Mesenteric fat pad (tissue), 1 donor: ENCODE measurements at places on chromosomes 3 and 15. TPM values are rescaled to one million over a fixed set of nuclear protein-coding genes. Genes with fewer than 3 reads are reported as not detected.

The FILIP1L gene
- total RNA-seq: 48.5 TPM

The FETUB gene
- not detected for total RNA-seq

The RBP2 gene
- total RNA-seq: 5.3 TPM

The LRRC31 gene
- total RNA-seq: not detected

- DNase-seq: peak; percentile 79
Measured at GRCh38 chr15:65421360-65422215, 1.2 kb downstream of the IGDCC4 start.

DNA sequence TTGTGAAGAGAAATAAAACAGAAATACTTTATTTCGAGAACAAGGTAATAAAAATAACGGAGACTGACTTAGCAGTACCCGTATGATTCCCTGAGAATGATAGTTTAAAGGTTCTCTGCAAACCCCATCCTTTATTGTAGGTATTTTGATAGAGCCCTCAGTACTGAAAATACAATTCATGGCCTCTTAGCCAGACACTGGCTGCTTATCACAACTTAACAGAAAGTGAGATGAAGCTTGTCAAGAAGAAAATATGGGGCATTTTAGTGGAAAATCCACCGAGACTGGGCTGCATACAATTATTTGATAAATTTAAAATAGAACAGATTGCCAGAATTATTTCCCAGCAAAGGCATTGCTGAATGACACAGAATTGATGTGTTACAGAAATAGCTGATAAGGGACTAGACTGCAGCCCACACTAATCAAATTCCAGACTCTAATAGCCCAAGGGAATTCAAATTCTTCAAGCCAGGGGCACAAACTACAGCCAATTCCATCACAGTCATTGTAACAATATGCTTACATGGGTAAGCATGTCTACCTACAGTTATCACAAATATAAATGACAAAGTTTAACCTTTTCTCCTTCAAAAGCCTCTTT is 521.9 kb downstream of the PLOD2 start:
- DNase-seq: no peak

DNA sequence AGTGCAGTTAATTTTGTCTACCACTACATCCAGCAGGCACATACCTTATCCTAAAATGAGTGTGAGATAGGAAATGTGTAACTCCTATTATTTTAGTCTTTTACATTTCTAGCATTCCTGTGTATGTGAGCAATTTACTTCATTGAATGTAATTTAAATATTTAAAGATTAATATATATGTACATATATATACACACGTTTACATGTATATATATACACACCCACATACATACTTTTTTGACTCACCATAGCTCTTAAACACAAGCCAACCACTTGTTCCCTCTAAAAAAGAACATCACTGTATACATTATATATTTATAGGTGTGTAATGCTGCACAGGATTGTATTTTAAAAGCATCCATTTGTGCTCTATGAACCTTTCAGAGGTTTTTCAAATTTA is 425.6 kb upstream of the NECTIN3 start:
- no peak for DNase-seq

DNA sequence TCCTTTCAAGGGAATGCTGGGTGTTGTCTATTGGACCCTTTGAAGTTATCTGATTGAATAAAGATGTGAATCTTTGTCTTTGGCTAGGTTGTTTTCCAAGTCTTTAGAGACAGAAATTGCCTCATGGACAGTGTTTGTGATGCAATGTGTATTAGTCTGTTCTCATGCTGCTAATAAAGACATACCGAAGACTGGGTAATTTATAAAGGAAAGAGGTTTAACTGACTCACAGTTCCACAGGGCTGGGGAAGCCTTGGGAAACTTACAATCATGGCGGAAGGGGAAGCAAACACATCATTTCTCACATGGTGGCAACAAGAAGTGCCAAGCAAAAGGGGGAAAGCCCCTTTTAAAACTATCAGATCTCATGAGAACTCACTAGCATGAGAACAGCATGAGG is 88.8 kb upstream of the PLXND1 start:
- no peak for DNase-seq

GRCh38 chr3:117798221-117798620 is 1088.6 kb downstream of the TUSC7 start:
- no peak for DNase-seq

DNA sequence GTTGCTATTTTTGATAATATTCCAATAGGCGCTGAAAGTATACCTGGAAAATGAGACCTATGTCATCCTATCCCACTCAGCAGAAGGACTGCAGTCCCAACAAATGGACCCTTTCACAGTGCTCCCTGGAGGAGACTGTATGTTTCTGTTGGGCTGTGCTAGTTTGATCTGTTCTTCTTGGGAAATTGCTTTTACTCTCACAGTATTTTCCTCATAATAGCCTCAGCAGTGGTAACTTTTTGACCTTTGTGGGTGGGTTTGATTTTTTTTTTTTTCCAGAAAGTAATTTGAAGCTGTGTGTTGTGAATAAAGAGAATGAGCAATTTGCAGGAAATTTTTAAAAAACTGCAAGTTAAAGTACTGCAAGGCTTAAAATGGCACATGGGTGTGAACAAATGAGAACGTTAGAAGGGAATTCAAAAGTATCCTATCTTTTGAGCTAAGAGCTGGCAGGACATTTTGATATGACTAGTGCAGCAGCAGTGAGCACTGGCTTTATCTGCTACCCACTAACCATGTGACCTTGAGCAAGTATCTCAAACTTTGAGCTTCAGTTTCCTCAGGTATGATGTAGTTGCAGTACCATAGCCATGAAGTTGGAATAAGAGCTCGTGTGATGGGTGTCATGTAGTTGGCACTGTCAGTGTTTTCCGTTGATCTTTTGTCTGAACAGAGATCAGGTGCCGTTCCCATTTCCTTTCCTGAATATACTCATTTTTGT is 118.4 kb downstream of the ATG7 start:
- no peak for DNase-seq

DNA sequence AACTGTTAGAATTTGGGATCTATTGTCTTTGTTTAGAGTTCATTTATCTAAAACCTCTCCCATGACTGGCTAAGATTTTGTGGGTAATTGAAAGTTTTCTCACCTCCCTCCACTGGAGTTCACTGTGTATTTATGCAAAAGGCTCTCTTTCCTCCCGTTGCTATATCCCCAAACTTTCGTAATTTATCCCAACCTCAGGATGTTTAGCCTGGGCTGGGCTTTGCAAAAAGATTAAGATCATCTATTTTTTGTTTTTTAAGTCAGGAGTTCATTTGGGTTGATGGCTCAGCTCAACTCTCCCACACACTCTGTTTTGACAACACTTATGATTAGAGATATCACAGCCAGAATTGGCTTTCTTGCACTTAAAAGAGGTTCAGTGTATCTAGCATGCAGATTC is 27.0 kb downstream of the SUCNR1 start:
- DNase-seq: no peak

- no peak for DNase-seq
Measured at GRCh38 chr3:49509028-49509561, 39.0 kb downstream of the DAG1 start.

DNA sequence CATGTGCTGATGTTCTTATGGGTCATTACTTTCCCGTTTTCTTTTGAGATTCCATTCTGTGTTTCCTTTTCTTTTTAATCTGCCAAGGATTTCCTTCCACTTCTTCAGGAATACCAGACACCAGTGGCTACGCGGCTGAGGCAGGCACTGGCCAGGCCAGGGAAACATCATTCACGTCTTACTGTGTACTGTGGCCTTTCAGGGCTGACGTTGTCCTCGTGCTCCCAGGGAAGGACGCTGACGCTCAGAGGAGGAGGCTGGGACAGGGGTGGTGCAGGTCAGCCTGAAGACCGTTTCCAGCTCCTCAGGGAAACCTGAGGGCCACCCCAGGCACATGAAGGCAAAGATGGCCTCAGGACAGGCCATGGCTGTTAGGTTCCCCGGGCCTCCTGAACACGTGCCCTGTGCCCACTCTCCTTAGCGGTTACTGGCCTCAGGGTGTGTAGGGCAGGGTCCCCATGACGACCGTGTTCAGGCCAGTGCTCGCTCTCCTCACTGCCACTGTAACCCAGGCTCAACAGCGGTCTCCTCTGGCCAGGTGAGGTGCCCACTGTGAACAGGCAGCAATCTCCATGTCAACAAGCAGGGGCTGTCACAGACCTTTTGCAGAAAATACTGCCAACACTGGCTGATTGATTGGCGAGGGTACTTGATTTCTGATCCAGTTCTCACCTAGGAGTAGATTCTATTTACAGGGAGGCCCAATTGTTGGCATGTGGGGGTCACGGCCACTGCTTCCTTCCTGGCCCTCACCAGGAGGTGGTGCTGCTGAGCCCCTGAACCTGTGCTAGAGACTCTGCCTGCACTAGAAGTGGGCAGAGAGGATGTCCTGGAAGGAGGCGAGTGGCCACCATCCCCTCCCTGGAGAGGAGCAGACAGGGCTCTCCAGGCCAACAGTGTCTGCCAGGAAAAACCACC is 169.5 kb downstream of the ATP10A start:
- DNase-seq: peak; percentile 88

DNA sequence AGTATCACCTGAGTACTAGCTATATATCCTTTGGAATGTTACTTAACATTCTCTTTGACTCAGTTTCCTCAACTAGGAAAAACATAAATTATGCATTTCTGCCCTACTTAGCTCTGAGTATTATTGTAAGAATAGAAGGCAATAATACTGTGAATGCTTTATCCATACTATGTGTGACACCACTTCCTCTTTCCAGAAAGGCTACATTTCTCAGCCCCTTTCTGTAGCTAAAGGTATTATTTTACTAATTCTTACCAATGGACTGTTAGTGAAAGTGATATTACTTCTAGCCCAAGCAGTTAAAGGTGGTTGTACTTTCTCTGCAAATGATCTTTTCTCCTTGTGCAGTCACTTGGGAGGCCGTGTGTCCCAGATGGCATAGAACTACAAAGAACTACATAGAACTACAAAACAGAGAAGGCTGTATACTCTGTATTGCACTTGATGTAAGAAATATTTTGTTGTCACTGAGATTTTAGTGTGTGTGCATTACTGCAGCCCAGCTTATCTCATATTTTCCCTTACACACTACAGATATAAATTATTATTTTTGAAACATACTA is 35.1 kb downstream of the MYH15 start:
- DNase-seq: no peak

GRCh38 chr15:60126200-60126599 is 122.1 kb downstream of the FOXB1 start:
- DNase-seq: no peak

DNA sequence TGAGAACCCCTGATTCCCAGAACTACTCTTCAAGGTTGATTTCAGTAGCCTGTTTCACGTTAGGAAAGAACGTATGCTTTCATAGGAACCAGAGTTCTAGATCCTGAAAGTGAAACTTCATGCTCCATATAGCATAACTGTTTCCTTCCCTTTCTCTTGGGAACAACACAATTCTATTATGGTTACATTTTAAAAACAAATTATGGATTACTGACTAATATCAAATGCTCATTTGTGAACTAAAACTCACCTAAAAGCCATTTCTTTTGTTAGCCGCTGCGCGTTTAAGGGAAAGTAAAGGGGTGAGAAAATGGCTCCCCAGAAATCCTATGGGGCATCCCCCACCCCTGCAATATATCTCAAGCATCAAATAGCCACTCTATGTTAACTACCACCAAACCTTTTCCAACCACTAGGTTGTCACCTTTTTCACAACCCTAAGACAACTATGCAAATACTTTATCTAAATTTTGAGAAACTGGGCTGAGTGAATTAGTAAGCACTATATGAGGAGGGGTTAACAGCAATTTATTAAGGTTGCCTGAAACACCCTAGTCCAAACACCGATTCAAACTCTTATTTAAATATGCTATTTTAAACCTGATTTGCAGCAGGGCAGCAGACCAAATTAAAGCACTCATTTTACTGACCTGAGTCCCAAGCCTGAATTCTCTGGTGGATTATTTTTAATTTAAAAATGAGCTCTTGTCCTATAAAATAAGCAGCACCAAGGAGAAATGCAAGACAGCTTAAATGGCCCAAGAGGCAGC is 2.4 kb downstream of the SIAH2 start:
- no peak for DNase-seq

DNA sequence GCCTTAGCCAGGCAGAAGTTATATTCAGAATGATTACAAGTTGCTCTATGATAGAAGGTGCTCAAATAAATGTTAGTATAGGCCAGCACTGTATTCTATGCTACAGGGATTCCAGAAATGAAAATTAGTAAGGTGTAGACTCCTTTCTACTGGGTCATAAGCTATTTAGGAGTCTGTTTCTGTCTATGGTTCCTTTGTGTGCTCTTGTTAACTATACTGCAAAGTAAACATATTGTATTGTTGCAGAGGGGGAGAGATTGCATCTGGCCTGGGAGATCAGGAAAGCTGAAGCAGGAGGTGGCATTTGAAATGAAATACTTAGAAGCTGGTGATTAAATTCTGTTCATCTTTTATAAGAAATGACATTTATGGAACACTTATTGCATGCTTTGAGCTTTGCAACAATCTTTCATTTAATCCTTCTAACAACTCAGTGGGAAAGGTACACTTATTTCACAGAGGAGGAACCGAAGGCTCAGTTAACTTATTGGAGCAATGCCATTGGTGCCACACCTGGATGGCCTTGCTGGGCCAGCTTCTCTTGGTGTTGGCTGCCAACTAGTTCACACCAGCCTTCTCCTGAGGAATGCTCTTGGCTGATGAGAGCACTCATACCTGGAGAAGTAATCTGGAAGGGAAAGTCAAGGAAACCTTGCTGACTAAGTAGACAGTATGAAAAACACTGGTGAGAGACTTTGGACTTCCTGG is 39.1 kb downstream of the ABHD5 start:
- no peak for DNase-seq

DNA sequence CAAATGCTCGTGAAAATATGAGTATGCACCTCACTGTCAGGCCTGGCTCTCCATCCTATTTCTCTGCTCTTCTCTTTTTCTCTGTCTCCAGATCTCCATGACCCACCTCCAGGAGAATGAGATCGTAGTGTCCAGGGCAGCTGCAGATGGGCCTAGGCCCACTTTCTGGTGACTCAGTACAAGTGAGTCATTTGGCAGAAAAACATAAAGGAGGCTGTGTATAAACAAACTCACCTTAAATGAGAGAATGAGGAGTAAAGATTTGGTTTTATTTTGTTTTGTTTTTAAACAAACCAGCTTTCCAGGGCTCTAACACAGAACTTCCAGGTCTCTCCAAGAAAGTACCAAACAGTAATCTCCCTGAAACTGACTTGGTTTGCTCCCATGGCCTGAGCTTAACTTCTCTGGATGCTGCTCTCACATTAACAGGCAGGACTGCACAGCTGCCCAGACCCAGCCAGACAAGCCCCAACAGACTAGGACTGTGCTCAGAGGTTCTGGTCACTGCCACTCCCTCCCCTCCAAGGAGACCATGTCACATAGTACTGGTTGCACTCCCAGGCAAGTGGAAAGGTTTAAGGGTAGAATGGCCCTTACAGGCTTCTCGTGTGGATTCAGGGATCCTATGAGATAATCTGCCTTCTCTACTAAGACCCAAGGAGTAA is 1.5 kb upstream of the HEG1 start:
- no peak for DNase-seq
